Inflammatory macrophage treated with lipopolysaccharide for 4 hours (primary cell): ENCODE measurements at places on chromosomes 4 and X.

GRCh38 chr4:183989461-183989860, 84.4 kb downstream of the STOX2 start:
- DNase-seq = peak; percentile 87

DNA sequence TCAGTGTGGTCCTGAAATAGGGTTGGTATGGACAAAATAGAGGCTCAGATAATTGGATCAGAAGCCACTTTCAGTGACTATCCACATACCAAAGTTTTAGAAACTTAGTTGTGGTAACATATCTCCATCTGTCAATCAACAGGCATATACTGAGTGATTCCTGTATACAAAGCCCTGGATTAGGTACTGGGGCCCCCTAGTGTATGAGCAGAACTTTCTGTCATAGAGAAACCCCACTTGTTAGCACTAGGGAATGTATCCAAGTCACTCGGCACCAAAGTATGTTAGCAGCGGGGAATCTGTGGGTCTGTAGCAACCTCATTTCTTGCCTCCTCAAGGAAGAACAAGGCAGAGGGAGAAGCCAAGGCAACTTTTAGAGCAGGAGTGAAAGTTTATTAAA, 50.7 kb downstream of the MAP7D3 start:
- peak; percentile 25 for DNase-seq

- peak; percentile 60 for DNase-seq
Observed at GRCh38 chr4:87838890-87839591, 6.3 kb downstream of the MEPE start.

- DNase-seq = no peak
Observed at GRCh38 chrX:2665387-2666304, 25.4 kb upstream of the CD99 start.

DNA sequence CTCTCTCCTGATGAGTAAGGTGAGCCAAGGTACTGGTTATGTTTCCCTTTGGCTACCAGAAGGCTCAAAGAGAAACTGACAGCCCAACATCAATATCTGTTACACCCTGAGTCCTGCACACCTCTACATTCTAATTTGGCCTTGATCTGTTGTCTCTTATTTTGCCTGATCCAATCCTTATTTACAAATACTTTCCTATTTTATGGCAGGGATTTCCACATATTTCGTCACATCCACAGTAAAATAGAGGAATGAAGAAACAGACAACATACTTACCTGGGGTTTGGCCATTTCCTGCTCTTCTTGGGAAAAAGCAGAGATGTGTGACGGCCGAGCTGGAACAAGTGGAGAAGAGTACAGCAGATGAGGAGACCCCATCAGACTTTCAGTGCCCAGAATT, 1.5 kb downstream of the ZNF182 start:
- no peak for DNase-seq

DNA sequence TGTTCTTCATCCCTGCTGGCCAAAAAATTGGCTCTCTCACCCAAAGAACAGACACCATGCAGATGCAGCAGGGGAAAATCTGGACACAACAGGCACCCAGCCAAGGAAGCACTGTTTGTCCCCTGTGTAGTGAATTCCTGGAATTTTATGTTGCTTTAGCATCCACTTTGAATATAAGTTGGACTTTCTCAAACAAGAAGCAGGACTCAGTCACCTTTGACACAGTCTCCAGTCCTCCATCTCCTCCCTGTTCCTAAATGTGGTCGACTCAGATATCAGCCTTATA, 11.8 kb downstream of the ZNF182 start:
- no peak for DNase-seq

- no peak for DNase-seq
Observed at GRCh38 chr4:65546882-65547416, 123.3 kb downstream of the EPHA5 start.

DNA sequence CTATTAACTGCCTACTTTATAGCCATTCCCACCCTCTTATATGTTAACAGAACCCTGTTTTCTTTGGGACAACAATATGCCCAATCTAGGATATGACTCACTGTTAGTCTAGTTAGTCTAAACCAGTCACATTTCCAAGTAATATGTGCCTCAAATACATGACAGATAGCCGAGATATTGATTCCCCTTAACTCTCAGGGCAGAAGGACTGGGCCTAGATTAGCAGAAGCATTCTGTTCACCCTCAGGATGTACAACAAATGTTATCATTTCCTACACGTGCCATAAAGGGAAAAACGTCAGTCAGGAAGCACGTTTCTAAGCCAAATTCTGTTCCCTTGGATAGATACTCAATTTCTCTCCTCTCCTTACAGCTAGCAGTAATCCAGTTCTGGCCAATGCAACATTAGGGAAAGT, 114.1 kb downstream of the SLC10A7 start:
- DNase-seq = no peak

GRCh38 chr4:140903522-140904475, 147.6 kb upstream of the TBC1D9 start:
- no peak for DNase-seq

DNA sequence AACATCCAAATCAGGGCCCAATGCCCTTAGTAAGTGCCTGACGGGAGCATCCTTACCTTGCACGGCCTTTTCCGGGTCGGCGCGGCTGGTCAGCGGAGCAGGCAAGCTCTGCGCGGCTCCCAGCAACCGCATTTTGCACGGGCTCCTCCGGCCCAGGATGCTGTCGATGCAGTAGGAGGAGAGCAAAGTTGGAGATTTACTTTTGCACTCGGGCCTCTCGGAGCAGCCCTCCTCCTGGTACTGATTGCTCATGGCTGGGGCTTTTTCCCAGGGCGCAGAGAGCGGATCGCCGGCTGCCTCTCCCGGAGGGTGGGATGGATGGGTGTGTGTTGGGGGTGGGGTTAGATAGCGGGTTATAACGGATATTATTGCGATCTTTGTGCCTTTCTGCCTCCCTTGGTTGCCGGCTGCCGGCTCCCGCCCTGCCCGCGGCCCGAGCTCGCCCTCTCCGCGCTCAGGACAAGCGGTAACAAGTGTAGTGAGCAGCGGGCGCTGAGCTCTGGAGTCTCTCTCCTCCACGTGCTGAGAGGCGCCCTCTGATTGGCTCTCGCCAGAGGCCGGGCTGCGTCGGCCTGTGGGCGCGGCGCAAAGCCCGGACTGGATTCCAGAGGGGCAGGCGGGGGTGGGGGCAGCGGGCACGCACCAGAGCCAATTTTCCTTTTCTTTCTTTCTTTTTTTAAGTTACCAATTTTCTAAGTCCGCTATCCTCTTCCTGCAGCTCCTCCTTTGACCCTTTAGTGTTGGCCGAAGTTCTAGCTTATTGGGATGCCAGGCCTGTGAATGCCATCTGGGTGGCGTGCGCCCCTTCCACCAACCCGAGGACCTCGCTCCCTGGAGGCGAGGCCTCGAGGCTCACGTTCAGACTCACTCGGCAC, at the start of gene ARX:
Gene ARX (minus strand): TSS at position 480 of the 875 bp plus-strand sequence. CDS start 228 bp downstream, at position 252.
- peak; percentile 38 for DNase-seq

- no peak for DNase-seq
Observed at GRCh38 chr4:84905646-84906045, 60.8 kb downstream of the WDFY3 start.

DNA sequence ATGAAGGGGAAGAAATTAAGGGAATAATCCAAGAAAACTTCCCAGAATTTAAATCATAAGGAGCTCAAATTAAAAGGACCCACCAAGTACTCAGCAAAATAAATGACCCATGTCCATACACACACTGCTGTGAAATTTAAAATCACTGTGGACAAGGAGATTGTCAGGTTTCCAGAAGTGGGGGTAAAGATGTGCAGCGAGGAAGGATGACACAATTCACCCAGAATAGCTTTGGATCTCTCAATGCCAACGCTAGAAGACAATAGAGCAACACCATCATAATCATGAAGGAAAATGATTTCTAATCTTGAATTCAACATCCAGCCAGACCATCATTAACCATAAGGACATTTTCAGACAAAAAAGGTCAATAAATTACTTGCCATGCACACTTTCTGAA, 65.7 kb downstream of the CASK start:
- DNase-seq = no peak

- no peak for DNase-seq
Observed at GRCh38 chr4:88163336-88163735, 4.9 kb upstream of the ABCG2 start.

- no peak for DNase-seq
Observed at GRCh38 chr4:7189066-7189465, 3.3 kb upstream of the SORCS2 start.

DNA sequence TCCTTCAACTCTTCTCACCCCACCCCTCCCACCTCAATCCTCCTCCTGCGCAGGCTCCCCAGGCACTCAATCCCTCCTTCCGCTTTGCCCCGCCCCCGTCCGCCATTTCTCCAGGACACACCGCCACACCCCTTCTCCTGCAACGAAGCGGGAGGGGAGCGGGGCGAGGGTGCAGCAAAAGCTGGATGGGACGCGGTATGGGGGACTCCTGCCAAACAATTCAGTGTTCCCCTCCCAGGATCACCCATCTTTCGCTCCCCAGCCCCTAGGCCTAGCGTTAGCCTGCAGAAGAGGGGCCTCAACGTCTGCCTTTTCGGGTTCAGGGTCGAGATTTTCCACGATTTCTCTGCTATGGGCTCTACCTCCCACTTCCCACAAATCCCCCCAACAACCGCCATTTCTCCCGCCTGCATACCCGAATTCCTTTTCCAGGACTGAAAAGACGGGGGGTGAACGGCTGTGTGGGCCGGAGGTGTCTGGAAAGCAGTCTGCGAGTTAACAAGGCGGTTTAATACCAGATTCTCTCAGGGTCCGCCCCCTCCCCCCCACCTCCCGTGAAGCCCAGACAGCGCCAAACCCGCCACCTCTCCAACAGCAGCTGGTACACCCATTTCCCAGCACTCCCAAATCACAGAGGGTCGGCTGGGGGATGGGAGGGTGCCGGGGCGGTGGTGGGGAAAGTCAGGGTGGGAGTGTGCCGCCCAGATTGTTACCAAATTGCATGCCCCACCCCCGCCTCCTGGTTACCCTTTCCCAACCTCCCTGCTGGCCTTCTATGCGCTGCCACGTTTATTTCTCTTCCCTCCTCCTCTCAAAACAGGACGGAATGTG, 774 bp downstream of the ARMCX2 start:
- DNase-seq = peak; percentile 42

- no peak for DNase-seq
Observed at GRCh38 chrX:69365349-69365748, 138.8 kb upstream of the NALF2 start.

DNA sequence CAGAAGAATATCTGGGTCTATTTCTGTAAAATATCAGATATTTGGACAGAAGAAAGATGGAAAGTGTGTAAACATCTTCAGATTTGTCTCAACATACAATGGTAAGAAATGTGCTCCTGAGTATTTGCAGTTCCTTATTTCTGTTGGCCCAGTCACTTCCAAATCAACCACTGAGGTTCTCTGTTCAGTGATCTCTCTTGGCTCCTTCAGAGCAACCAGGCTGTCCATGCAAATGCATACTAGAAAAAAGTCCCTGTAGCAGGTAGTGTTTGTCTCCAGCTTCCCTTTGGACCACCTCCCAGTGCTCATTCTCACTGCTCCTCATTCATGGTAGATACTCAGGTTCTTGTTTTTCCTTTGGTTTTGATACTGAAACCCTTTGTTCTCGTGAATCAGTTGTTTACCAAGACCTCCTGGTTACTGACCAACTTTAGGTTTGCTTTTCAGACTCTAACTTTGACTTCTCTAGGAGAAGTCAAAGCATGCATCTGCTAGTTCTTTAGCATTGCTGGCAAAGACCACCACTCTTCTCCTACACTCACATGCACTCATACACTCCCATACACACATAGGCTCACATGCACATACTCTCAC, 28.8 kb downstream of the ASIC5 start:
- no peak for DNase-seq

DNA sequence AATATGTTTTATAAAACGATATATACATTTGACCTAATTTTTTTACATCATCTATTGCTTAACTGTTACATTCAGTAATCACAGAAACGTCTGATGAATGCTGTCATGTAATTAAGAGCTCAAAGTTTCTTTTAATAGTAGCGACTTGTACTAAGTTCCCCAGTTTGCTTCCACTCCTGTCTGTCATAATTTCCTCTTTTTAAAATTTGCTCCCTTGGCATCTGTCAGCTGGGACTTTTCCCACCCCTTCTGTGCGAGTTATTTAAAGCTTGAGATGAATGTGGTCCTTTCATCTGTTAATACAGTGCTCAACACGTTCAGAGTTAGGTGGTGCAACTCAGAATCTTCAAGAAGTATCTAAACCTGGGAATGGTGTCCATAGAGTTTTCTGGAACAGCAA, 1.2 kb downstream of the RAP1GDS1 start:
- DNase-seq = peak; percentile 70

DNA sequence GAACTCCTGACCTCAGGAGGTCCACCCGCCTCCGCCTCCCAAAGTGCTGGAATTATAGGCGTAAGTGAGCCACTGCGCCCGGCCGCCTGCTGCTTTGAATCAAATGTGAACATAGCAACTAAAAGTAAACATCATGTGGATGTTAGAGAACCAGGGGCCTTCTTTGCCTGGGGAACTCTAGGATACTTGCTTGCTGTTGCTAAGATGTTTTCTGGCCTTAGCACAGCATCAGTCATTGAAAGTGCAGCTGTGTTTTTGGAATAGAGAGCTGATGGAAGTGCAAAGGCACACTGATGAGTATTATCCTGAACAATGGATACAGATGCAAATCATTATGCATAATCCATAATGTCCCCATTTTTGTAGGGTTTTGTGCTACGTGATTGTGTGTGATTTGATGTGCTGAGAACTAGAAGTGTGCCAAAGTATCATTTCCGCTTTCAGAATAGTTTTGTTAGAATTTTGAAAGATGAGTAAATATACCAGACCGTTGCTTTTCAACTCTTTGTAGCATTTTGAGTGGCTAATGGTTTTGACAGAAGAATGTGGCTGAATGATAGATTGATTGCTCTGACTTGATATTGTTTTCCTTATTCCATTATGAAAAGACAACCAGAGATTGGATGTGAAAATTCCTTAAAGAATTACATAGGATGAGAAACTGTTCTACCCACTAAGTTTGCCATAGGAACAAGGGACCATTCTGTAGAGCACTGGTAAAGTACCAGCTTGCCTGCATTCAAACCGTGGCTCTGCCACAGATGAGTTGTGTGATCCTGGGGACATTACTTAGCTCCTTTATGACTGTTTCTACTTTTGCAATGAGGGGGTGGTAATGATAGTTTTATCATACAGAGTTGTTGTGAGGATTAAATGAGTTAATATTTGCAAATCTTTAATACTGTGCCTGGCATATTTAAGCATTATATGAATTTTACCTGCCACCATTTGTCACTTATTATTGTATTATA, 74.7 kb downstream of the REPS2 start:
- no peak for DNase-seq

DNA sequence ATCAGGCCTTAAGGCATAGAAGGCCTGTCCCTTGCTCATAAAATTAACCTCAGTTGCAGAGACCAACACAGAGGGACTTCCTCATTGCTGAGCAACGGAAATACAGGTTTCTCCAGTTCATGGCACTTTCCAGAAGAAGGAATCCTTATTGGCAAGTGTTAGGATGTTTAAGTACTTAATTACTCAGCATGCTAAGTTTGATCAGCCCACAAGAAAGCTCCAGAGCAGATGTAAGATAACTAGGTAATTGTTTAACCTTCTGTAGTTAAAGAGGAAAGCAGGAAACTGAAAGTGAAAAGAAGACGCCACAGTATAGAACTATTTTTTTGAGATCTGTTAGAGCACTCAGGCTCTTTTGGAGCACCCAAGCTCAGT, 33.5 kb downstream of the SMS start:
- peak; percentile 13 for DNase-seq
